HFFc6 (cell line): ENCODE measurements at places on chromosomes 12 and 14.
A peak's percentile ranks its signal among the peaks of the same experiment; 100 is the strongest.

DNA sequence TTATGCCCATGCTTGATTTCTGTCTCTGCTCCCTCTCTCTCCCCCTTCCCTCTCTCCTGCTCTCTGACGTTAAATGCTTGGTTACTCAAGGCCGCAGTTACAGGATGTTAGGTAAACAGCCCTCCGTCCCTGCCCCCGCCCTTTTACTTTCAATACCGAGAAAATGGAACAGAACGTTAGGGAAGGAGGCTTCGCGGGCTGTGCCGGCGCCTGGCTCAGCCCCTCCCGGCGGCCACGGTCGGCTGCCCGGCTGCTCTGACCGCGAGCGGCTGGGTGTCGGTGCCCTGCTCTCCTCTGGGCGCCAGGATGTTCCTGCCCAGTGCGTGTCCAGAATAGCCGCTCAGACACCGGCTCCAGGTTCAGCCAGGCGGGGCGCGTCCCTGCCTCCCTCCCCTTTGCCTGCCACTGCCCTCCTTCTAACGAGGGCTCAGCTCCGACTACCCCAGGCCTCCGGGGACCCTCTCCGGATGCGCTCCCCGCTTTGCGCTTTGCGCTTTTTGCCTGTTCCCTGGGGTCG is 166.1 kb downstream of the ADCK1 start:
- H3K36me3 ChIP-seq: no peaks in the 10 kb centered on the region
- H3K27me3 ChIP-seq: peaks cover under 1% of the 10 kb centered on the region
- peaks cover 5% of the 10 kb centered on the region; the same call in 1 of the 2 replicates for H3K4me1 ChIP-seq

DNA sequence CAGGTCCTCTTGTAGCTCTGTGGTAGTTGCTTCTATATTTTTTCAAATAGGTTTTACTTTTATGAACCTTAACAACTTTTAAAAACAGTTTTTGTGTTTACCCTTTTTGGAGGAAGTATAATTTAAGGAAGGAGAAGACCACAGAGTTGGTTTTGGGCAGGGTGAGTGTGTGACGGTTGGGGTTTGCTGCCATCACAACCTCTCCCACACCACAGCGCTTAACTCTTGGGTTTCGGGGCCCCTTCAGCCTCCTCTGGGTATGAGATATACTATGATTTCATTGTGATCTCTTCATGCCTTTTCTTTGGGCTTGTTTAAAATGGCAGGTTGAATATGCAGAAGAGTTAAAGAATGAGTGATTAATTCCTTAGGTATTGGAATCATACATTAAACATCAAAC is 228.7 kb upstream of the CRY1 start:
- no peaks in the 10 kb centered on the region for H3K4me1 ChIP-seq
- no peak overlapping the region for H3K27ac ChIP-seq
- H3K36me3 ChIP-seq: no peaks in the 10 kb centered on the region
- DNase-seq: no peak

DNA sequence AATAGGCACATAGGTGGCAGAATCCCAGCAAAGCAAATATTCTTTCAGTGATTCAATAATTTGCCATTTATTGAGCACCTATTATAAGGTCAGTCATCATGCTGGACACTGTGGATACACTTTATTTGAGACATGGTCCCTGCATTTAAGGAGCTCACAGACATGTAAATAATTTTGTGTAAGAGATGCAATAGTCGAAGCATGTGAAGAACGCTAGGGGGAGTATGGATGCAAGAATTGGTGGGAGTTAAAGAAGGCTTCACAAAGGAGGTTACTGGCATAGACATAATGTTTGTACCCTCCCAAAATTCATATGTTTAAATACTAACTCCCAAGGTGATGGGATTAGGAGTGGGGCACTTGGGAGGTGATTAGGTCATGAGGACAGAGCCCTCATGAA is 260.6 kb upstream of the GARIN6 start:
- H3K27ac ChIP-seq: no peak overlapping the region
- no peak for DNase-seq
- H3K36me3 ChIP-seq: peaks cover 5% of the 10 kb centered on the region; the same call in 1 of the 2 replicates
- no peaks in the 10 kb centered on the region for H3K4me1 ChIP-seq

DNA sequence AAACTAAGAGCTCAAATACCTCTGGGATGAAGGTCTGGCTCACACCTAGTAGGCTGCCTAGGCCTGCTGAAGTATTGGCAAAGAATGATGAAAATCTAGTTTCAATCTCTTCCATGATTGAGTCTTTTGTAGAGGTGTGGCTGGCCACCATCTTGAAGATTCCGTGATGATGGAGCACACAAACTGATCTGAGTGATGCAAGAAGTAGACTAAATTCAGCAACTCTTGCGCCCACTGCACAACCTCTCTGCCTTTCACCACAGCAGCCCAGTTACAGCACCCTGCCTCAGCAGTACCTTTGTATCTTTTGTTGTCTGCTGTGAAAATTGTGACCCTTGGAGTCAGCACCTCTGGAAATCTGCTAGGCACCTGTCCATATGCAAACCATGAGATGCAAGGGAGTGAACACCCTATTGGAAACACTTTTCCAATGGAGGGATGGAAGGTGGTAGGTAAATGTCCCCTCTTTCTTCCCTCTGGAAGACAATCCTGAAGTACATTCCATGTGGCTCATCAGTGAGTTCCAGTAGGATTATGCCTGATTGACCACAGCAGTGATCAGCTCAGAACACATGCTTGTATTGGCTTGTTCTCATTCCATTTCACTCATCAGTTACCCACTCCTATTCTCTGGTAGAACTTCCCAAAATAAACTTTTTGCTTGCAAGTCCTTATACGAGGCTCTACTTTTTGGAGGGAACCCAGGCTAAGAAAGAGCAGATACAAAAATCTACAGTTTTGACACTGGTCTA is 58.6 kb downstream of the BTBD7 start:
- peaks cover 16% of the 10 kb centered on the region for H3K4me1 ChIP-seq
- no peak for DNase-seq
- H3K36me3 ChIP-seq: peaks cover 7% of the 10 kb centered on the region
- no peak overlapping the region for H3K27ac ChIP-seq
- H3K27me3 ChIP-seq: no peaks in the 10 kb centered on the region

DNA sequence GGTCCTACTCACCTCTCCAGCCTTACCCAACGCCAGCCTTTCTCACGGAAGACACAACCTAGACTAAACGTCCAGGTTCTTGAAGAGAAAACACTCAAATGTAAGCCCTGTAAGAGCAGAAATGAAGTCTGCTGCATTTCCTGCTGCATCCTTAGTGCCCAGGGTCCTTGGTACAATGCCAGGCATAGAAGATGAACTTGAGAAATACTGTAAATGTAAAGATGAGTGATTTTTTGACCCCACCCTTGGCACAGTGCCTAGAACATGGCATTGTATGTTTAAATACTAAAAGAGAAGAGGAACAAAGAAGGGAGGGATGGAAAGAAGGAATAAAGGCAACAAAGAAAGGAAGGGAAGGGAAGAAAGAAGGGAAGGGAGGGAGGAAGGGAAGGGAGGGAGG is 514.6 kb downstream of the MED13L start:
- H3K4me3 ChIP-seq: no peak overlapping the region
- H3K4me1 ChIP-seq: peaks cover 61% of the 10 kb centered on the region
- H3K27ac ChIP-seq: peak overlapping the region; percentile 56; the same call in 1 of the 2 replicates
- peaks cover 1% of the 10 kb centered on the region for H3K27me3 ChIP-seq
- peaks cover 8% of the 10 kb centered on the region for H3K36me3 ChIP-seq

DNA sequence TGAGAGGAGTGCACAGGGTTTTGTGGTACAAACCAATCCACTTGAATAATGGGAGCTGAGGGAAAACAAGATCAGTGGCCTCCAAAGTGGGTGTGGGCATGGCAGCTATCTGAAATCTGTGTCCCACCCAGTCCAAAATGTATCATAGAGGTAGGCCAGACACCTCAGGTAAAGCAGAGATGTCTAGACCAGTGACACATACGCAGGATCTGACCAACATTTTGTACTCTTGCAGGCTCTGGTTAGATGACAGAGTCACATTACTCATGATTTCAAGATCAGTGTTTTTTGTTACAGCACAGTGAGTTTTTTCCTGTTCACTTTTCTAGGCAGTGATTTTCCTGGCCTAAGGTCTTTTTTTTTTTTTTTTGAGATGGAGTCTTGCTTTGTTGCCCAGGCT is 211.8 kb downstream of the PCNX1 start:
- H3K4me1 ChIP-seq: peaks cover 40% of the 10 kb centered on the region
- H3K36me3 ChIP-seq: peaks cover 36% of the 10 kb centered on the region
- peaks cover 14% of the 10 kb centered on the region for H3K27me3 ChIP-seq
- DNase-seq: peak; percentile 57

- H3K27me3 ChIP-seq: peaks cover 4% of the 10 kb centered on the region
- H3K36me3 ChIP-seq: peaks cover 14% of the 10 kb centered on the region
- H3K27ac ChIP-seq: no peak overlapping the region
- no peak overlapping the region for H3K4me3 ChIP-seq
Measured at GRCh38 chr12:124582108-124582424, 14.7 kb upstream of the NCOR2 start.

DNA sequence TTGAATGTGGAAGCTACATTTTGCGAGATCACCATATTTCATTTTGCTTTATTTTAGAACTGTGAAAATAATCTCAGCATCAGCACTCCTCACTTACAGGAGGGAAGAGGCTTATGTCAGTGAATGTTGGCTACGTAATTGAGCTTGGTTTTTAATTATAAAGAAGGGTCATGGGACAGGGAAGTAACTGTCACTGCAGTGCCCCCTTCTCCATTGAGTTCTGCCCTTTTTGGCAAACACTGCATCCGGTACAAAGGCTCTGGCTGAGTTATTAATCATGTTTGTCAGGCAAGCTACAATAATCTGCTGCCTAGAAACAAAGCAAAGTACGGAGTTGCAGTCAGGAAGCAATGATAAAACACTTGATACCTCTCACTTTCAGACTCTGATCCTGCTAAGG is 546.7 kb downstream of the SNAPC1 start:
- H3K27me3 ChIP-seq: no peaks in the 10 kb centered on the region
- no peaks in the 10 kb centered on the region for H3K4me1 ChIP-seq
- H3K36me3 ChIP-seq: no peaks in the 10 kb centered on the region

DNA sequence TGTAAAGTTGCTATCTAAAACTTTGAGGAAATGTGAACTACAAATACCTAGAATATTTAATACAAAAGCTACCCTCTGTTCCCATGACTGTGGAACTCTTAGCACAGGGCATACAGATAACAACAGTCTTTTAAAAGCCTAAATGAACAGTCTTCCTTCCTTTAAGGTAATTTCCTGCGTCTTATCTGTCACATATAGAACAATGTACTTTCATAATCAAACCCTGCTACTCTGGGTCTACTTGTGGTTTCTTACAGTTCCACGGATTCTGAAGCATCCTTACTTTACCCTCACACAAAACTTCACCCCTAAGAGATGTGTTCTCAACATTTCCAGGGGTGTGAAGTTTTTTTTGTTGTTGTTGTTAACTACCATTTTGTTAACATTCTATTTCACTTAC is 5.1 kb downstream of the PKP2 start:
- no peak overlapping the region for H3K27ac ChIP-seq
- no peaks in the 10 kb centered on the region for H3K36me3 ChIP-seq

DNA sequence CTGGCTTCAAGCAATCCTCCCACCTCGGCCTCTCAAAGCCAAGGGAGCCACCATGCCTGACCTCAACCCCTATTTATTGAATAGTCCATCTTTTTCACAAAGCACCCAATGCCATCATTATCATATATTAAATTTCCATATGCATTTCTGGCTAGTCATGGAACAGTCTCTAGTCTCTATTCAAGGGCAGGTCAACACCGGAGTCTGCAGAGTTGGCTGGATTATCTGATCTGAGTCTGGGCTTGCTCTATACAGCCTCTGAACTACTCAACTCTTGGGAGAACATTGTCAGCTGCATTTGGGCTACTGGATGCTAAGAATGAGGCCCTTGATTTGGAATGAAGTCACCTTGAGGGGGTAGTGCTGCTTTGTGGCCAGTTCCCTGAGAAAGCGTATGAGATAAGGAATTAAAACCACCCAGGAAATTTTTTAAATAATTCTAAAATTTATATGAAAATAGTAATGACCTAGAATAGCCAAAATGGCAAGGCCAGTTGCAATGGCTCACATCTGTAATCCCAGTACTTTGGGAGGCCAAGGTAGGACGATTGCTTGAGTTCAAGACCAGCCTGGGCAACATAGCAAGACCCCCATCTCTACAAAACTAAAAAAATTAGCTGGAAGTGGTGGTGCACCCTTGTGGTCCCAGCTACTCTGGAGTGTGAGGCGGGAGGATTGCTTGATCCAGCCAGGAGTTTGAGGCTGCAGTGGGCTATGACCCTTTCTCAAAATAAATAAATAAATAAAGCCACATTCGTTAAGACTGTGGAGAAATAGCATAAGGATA is 6.9 kb upstream of the NAA25 start:
- no peak overlapping the region for H3K27ac ChIP-seq
- H3K4me3 ChIP-seq: no peak overlapping the region
- no peaks in the 10 kb centered on the region for H3K36me3 ChIP-seq
- no peak for DNase-seq

DNA sequence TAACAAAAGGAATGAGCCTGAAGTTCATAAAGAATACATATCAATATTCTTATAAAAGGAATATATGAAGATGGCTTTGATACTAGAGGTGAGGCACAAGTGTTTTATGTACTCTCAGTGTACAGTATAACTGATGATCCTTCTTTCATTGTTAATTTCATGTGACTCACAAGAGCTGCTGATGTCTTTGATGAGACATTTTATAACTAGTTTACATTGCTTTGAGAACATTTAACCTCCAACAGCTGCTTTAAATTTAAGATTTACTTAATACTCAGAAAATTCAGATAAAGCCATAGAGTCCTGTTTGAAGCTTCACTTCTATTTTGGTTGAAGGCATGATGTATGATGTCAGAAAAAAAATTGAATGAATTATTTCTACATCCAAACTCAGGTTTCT is 59.8 kb downstream of the WASHC4 start:
- H3K27me3 ChIP-seq: 0 out of 2 replicates have a peak, but pooled peaks cover 2% of the 10 kb centered on the region
- no peak for DNase-seq
- H3K4me3 ChIP-seq: no peak overlapping the region
- no peak overlapping the region for H3K27ac ChIP-seq

DNA sequence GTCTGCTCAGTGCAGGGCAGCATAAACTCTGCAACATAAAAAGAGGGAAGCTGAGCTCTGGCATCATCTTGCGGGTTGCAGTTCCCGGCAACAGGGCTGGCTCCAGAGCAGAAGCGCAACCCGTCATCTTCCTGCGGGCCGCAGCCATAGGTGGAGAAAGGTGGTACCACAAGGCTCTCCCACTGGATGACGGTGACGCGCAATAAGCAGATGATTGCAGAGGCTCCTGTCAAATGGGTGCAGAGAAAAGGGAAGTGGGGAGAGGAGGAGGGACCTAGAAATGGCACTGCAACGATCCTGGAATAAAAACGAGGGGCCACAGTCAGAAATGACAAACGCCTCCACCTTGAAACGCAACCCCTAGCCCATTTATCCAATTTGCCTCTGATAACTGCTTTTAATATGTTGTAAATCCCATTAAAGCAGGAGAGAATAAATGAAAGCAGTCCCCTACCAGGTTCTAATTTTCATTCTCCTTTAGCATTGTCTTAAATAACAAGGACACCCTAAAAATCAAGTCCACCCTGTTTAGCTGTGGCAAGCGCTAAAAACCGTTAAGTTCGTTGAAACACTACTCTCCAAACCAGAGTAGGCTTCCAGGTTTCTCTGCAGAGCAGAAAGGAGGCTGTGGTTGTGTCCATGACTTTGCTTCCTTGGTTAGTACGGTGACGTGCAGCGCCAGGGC is 30.9 kb upstream of the TUBA1C start:
- DNase-seq: no peak
- peaks cover 3% of the 10 kb centered on the region; the same call in 1 of the 2 replicates for H3K27me3 ChIP-seq
- peaks cover 4% of the 10 kb centered on the region; the same call in 1 of the 2 replicates for H3K36me3 ChIP-seq
- H3K27ac ChIP-seq: peak overlapping the region; percentile 70

GRCh38 chr12:48816143-48816854 is 2.0 kb upstream of the CACNB3 start:
- H3K4me3 ChIP-seq: peak overlapping the region; percentile 97
- H3K27me3 ChIP-seq: no peaks in the 10 kb centered on the region; the same call in 1 of the 2 replicates
- no peaks in the 10 kb centered on the region; the same call in 1 of the 2 replicates for H3K36me3 ChIP-seq
